ENCODE measurements at places on chromosomes 1 and 21. TPM values are rescaled to one million over a fixed set of nuclear protein-coding genes. Genes with fewer than 3 reads are reported as not detected.

- no peak for DNase-seq
Measured at GRCh38 chr1:45013551-45014209, 1.6 kb downstream of the UROD start.

GRCh38 chr1:193525917-193526710 is 339.7 kb upstream of the B3GALT2 start:
- no peak for DNase-seq

DNA sequence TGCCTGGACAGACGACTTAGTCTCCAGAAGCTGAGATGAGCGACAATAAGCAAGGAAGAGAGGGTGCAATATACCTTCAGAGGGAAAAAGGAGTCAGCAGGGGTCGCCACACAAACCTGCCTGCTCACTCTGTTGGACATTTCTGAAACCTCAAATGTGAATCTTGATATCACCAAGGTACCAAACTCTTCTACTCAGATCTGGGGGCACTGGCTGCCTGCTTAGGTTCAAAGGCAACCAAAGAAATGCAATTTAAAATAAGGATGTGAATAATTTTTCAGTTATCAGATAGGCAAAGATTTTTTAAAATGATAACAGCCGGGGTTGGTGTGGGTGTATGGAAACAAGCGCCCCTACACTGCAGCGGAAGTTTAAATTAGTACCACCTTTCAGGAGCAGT is 164.2 kb downstream of the HIVEP3 start:
- no peak for DNase-seq

- no peak for DNase-seq
Measured at GRCh38 chr1:150472601-150473200, 14.5 kb upstream of the TARS2 start.

GRCh38 chr1:98881901-98882300 is 122.8 kb downstream of the PLPPR5 start:
- no peak for DNase-seq

DNA sequence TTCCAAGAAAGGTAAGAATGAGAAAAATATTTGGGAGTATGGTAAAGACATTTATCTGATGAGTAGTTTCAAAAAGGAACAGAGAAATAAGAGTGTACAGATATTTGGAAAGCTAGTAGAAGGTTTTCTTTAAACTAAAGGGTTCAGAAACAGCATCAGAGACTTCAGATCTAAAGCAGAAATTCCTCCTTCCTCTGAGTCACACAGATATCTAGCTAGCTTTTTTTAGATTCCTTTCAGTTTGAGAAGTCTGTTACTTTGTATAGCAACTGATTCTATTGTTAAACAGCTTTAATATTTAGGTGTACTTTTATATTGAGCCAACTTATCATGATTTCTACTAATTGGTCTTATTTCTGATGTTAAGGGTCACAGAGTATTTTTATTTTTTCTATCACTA is 4.7 kb downstream of the AMY2B start:
- no peak for DNase-seq

GRCh38 chr1:151728151-151729054 is 7.1 kb downstream of the RIIAD1 start:
- no peak for DNase-seq

LGR6 gene
- total RNA-seq = 0.20 TPM

TSPEAR gene
- total RNA-seq = not detected

LENEP gene
- not detected for total RNA-seq
